Breast epithelium (tissue), 4 donors: ENCODE measurements at places on chromosomes 7 and 10. TPM values are rescaled to one million over a fixed set of nuclear protein-coding genes. Genes with fewer than 3 reads are reported as not detected.

SPDYE2B gene
- total RNA-seq = not detected

MYL10 gene
- total RNA-seq = not detected

ZFAND2A gene
- 34.1 TPM for total RNA-seq

RNF32 gene
- 1.3 TPM for total RNA-seq

NXPH1 gene
- total RNA-seq = 0.29 TPM

PON2 gene
- total RNA-seq = 119 TPM

SLC26A5 gene
- total RNA-seq = 1.0 TPM

OR9A4 gene
- total RNA-seq = not detected

STEAP2 gene
- 14.4 TPM for total RNA-seq

DNA sequence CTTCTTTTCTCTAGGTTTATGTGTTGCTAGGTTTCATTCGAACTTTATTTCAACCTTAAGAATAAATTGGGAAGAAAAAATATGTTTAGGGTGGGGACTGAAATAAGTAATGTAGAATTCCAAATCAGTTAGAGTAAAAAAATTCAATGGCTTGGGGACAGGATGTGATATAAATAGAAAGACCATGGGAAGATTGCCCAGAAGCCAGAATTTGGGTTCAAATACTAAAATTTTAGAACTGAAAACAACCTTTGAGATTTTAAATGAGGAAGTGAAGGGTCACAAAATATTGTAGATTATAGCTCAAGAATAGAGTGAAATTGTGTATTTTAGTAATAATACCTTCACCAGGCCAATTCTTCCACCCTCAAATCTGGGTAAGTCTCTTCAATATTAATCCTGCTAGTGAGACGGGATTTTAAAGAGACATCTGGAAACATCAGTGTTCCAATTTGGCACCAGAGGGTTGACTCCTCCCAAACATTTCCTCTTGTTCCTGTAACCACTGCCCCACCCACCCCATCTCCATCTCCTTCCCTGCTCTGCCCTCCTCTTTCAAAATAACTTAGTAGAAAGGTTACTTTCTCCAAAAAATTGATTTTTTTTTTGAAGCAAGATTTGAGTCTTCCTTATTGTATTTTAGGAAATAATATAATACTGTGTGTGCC is 51.3 kb upstream of the FAM3C start:
- no peaks in the 10 kb centered on the region for H3K4me1 ChIP-seq
- H3K27ac ChIP-seq = no peak overlapping the region
- no peaks in the 10 kb centered on the region for H3K27me3 ChIP-seq
- no peak for DNase-seq
- H3K4me3 ChIP-seq = no peak overlapping the region

GRCh38 chr10:86300399-86300925 is 66.1 kb downstream of the GRID1 start:
- H3K4me1 ChIP-seq = no peaks in the 10 kb centered on the region
- no peak overlapping the region for H3K4me3 ChIP-seq
- H3K27me3 ChIP-seq = no peaks in the 10 kb centered on the region
- no peak overlapping the region for H3K27ac ChIP-seq
- no peaks in the 10 kb centered on the region for H3K36me3 ChIP-seq

DNA sequence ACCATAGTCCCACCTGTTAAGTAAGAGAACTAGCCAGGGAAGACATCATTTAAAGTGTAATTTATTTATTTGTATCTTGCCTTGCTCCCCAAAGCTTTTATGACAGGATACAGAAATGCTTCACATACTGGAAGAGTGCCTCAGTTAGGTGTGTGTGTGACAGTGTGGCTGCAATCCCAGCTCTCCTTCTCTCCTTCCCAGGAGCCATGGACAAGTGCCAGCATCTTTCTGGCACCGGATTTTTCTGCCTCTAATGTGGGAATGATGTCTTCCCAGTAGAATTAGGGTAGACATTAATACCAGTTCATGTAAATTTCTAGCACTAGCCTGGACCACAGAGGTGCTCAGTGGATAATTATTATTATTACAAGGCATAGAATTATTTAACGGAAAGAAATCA is 30.3 kb upstream of the ATXN7L1 start:
- no peak overlapping the region for H3K4me3 ChIP-seq
- no peaks in the 10 kb centered on the region for H3K27me3 ChIP-seq
- no peak overlapping the region for H3K27ac ChIP-seq
- H3K36me3 ChIP-seq = no peaks in the 10 kb centered on the region

- no peak overlapping the region for H3K27ac ChIP-seq
- no peak overlapping the region for H3K4me3 ChIP-seq
- no peaks in the 10 kb centered on the region for H3K27me3 ChIP-seq
- no peaks in the 10 kb centered on the region for H3K36me3 ChIP-seq
- H3K4me1 ChIP-seq = no peaks in the 10 kb centered on the region
Observed at GRCh38 chr10:27391325-27391724, 112.8 kb upstream of the RAB18 start.

DNA sequence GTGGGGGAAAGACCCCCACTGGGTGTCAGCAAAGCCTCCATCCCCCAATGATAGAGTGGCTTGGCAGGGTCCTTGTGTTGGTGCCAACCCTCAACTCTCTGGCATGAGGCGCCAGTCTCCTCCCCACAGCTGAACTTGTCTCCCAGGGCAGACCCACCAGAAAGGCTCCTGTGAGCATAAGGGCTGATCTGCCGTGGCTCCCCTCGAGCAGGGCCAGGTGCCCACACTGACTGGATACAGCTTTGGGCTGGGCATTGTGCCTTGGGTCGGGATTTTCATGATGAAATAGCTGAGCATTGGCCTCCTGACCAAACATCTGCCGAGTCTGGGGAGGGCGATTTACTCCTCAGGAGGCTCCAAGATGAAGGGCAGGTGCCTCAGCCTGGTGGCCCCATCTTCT is 68.1 kb upstream of the NPTX2 start:
- DNase-seq = no peak
- H3K36me3 ChIP-seq = no peaks in the 10 kb centered on the region
- peaks cover 4% of the 10 kb centered on the region for H3K27me3 ChIP-seq
- no peak overlapping the region for H3K27ac ChIP-seq

- H3K4me1 ChIP-seq = no peaks in the 10 kb centered on the region
- no peak overlapping the region for H3K4me3 ChIP-seq
- H3K27ac ChIP-seq = no peak overlapping the region
- no peaks in the 10 kb centered on the region for H3K27me3 ChIP-seq
- no peaks in the 10 kb centered on the region for H3K36me3 ChIP-seq
Observed at GRCh38 chr10:1242975-1243374, 186.8 kb downstream of the WDR37 start.

DNA sequence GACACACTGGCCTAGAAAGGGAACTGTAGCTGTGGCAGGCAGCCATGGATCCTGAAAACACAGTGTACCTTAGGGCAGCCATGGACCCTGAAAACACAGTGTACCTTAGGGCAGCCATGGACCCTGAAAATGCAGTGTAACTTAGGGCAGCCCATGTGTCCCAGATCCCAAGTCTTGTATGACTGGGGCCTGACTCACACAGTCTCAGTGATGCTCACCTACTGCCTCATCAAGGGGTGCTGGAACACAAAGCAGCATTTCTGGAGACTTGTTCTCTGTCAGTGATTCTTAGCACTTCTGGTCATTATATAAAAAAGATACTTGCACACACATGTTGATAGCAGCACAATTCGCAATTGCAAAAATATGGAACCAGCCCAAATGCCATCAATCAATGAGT is 70.2 kb upstream of the LAMB4 start:
- H3K27ac ChIP-seq = no peak overlapping the region
- H3K27me3 ChIP-seq = no peaks in the 10 kb centered on the region
- no peak overlapping the region for H3K4me3 ChIP-seq
- DNase-seq = no peak
- H3K36me3 ChIP-seq = no peaks in the 10 kb centered on the region

DNA sequence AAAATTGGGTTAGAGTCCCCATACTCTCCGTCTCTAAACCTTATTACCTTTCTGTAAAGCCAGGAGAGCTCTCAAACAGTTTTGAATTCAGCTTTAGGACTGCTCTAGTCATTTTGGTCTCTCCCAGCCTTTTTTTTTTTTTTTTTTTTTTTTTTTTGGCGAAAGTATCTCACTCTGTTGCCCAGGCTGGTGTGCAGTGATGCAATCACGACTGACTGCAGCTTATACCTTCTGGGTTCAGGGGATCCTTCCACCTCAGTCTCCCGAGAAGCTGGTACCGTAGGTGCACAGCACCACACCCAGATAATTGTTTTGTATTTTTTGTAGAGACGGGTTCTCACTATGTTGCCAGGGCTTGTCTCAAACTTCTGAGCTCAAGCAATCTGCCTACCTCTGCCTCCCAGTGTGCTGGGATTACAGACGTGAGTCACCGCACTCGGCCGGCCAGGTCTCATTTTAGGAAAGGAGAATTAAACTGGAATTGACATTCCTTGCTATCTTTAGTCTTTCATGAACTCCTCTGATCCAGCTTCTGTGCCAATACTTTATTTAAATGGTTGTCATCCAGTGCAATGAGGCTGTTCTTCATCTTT is 31.4 kb upstream of the RSU1 start:
- no peaks in the 10 kb centered on the region for H3K27me3 ChIP-seq
- H3K4me1 ChIP-seq = no peaks in the 10 kb centered on the region
- no peak overlapping the region for H3K27ac ChIP-seq
- DNase-seq = no peak
- H3K4me3 ChIP-seq = no peak overlapping the region

- no peak for DNase-seq
- no peaks in the 10 kb centered on the region for H3K27me3 ChIP-seq
- no peak overlapping the region for H3K27ac ChIP-seq
- no peak overlapping the region for H3K4me3 ChIP-seq
Observed at GRCh38 chr10:58608351-58608750, 95.7 kb downstream of the BICC1 start.

GRCh38 chr7:141700296-141700847 is 1.6 kb downstream of the DENND11 start:
- no peaks in the 10 kb centered on the region for H3K36me3 ChIP-seq
- H3K27ac ChIP-seq = peak overlapping the region; percentile 92
- H3K4me3 ChIP-seq = no peak overlapping the region
- H3K4me1 ChIP-seq = peaks cover 3% of the 10 kb centered on the region
- no peaks in the 10 kb centered on the region for H3K27me3 ChIP-seq

DNA sequence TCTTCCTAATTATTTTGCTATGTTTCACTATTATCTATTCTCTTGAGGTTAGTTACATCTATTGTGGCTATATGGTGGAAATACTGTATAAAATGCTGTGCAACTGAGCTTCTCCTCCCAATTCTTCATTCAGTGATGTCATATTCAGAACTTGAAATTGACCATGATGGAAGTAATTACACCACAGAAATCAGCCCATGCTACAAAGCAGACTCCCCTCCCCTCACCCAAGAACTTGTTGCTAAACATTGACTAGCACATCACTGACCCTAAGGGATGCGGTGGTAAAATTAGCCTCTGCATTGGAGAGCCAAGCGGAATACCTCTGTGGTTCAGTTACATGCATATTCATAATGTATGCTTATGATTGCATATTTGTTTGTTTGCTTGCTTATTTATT is 8.8 kb downstream of the CALD1 start:
- H3K36me3 ChIP-seq = no peaks in the 10 kb centered on the region
- H3K4me1 ChIP-seq = peaks cover 5% of the 10 kb centered on the region
- H3K27ac ChIP-seq = peak overlapping the region; percentile 54
- no peak for DNase-seq

- no peaks in the 10 kb centered on the region for H3K4me1 ChIP-seq
- H3K27me3 ChIP-seq = no peaks in the 10 kb centered on the region
- no peaks in the 10 kb centered on the region for H3K36me3 ChIP-seq
- H3K4me3 ChIP-seq = no peak overlapping the region
- H3K27ac ChIP-seq = no peak overlapping the region
Observed at GRCh38 chr10:88190123-88190522, 326.7 kb downstream of the PTEN start.

GRCh38 chr10:20922451-20922850 is 25.3 kb upstream of the NEBL start:
- no peak for DNase-seq
- H3K36me3 ChIP-seq = no peaks in the 10 kb centered on the region
- no peaks in the 10 kb centered on the region for H3K27me3 ChIP-seq
- H3K4me1 ChIP-seq = no peaks in the 10 kb centered on the region
- H3K27ac ChIP-seq = no peak overlapping the region
- no peak overlapping the region for H3K4me3 ChIP-seq

DNA sequence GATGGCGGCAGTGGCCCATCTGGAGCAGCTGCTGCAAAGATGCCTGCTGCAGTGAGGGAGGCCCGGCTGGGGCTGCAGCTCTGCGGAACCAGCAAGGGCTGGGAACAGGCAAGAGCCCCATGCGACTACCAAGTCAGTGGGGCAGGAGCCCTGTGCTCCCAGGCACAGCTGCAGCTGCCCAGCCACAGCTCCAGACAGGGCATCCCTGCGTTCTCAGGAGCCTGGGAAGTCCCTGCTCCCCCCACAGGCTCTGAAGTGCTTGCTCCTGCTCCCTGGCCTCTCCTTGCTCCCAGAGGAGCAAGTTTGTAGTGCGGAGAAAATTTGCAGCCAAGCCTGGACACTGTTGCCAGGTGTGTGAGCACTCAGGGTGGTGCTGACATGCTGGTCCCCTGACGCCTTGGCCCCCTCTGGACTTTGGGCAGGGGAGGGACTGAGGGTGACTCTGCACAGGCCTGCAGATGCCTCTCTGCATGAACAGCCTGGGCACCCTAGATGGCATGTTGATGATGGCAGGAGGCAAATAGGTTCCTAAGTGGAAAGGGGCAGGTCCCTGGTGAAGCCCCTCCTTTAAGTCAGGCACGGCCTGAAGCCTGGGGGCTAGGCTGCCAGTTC is 105.6 kb downstream of the LYZL1 start:
- H3K27ac ChIP-seq = no peak overlapping the region
- no peaks in the 10 kb centered on the region for H3K4me1 ChIP-seq
- no peak overlapping the region for H3K4me3 ChIP-seq
- H3K27me3 ChIP-seq = no peaks in the 10 kb centered on the region

DNA sequence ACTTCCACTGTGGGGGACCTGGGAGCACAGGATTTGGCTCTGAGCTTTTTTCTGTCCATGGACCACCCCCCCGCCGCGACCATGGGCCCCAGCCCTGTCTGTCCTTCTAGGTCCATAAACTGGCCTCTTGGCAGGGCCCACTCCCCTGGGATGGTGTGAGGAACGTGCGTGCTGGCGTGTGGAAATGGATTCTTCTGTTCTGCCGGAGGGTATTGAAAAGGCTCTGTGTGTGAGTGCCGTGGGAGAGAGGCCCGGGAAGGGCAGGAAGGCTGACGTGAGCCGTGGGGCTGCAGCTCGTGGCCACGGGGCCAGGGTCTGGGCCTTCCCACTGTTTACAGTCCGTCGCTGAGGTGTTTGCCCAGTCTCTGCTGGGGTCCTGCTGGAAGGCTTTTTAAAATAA is 123.7 kb downstream of the GRK5 start:
- H3K36me3 ChIP-seq = no peaks in the 10 kb centered on the region
- no peaks in the 10 kb centered on the region for H3K27me3 ChIP-seq
- no peaks in the 10 kb centered on the region for H3K4me1 ChIP-seq
- H3K4me3 ChIP-seq = no peak overlapping the region
